ENCODE measurements at places on chromosomes 11 and 22.
A peak's percentile ranks its signal among the peaks of the same experiment; 100 is the strongest.

GRCh38 chr11:96906476-96906875, 516.7 kb downstream of the JRKL start:
- DNase-seq, result no peak

GRCh38 chr11:105867742-105868141, 154.3 kb downstream of the MSANTD4 start:
- no peak for DNase-seq

- DNase-seq, result no peak
Observed at GRCh38 chr11:695288-695537, 191 bp upstream of the DEAF1 start.

GRCh38 chr22:37223965-37224551, 11.8 kb upstream of the SSTR3 start:
- peak; percentile 44 for DNase-seq

DNA sequence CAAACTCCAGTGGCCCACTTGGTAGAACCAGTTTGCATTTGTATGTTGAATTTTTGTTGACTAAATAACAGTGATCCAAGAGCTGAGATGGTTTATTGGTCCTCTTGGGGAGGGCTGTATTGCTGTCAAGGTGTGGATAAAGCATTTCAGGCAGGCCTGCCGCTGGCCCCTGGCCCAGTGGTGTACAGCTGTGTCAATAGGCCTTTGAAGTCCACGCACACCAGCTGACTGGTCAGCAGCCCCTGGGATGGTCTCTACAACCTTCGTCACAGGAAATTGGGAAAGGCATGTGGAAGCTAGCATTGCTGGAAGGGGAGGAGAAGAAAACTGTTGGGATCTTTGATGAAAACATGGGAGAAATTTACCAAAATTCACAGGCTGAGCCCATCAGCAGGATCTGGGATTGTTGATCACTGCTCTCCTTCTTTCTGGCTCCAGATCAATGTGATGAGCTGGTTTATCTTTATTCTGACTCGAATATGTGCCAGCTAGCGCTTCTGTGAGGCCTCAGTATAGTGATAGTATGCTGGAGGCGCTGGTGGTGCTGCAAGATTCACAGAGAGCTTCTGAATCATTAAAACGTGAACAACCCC, 12.5 kb upstream of the E2F8 start:
- DNase-seq, result no peak

DNA sequence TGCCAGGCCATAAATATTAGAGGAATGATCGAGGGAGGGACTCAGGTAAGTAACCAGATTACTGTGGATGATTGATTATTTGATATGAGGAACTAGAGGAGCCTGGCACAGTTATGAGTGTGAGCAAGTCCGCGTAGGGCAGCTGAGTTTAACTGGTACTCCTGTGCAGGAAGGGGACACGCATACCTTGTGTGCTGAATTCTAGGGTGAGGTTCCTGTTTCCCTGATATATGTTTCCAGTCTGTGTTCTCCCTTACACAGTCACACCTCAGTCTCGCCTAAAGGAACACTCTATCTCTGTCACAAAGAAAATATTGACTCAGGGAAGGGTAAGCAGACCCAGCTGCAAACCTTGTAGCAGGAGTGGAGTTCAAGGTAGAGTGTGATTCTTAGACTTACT, 17.4 kb downstream of the SGSM3 start:
- no peak for DNase-seq

DNA sequence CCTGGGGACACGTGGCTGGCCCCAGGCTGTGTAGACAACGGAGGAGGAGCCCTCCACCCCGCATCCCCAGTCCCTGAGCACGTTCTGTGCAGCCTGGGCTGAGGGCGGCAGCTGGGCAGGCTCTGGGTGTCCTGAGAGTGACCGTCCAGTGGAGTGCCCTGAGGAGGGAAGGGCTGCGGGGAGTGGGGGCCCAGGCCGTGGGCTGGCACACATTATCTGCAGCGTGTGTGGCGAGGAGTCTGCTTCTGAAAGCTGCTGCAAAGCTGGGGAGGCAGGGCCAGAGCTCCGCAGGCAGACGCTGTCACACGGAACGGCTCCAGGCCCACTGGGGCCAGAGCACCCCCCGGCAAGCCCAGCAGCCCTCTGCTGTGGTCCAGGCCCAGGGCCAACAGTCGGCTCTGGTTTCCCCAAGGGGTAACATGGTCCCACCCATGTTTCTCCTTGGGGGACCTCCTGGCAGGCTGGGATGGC, 835 bp upstream of the ANO9 start:
- peak; percentile 14 for DNase-seq

GRCh38 chr11:91755951-91756707, 468.5 kb upstream of the FAT3 start:
- DNase-seq, result no peak

DNA sequence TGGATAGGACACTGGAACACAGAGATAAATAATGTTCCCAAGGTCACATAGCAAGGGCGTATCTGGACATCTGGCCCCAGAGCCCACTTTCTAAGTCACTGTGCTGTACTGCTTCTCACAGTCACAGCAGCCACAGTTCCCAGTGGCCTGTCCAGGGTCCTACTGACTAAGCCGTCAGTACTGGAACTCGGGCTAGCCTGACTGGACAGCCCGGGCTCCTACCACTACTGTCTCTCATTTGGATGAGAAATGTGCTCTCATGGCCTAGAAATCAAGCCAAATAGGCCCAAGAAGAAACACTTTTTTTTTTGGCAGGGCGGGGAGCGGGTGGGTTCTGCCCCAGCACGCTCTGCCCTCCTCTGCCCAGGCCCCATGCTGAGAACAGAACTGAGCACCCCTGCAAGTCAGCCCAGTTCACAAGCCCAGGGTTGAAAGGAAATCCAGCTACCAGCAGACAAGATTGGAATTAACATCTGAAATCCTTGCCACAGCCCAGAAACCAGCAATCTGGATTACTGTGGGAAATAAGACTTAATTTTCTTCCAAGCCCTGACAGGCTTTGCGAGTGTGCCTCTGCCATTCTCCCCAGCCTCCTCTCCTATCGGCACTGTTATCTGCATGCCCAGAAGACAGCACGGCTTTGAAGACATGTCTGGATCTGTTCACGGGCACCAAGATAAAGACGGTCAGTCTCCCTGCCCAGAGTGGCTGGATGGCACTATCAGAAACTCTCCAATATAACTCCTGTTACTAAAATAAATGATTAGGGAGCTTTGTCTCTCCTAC, 182.9 kb upstream of the NCAM1 start:
- no peak for DNase-seq

- no peak for DNase-seq
Observed at GRCh38 chr11:94759522-94759921, 8.6 kb upstream of the AMOTL1 start.

GRCh38 chr11:128790196-128790595, 76.9 kb downstream of the KCNJ1 start:
- DNase-seq, result no peak

Measured in GM06990 (cell line).